ENCODE measurements at places on chromosomes 4 and X.

DNA sequence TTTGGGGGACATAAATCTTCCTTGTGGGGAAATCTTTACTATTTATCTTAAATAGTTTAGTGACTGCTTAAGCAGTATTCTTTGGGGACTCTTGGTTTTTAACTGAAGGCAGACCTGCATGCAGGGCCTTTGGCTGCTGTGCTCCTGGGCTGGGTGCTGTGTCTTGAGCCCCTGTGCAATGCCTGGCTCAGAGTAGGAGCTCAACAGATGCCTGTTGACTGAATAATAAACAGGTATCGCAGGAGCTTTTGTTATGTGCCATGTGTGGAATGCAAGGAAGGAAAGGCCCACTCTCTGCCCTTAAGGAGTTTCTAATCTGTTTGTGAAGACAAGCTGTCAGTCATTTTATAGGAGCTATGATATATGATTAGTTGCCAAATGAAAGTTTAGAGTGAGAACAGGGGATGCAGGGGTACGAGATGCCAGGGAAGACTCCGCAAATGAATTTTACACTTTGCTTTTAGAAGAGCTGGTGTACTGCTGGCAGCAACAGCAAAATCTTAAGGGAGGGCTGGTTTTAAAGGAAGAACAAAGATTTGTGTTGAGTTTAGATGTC is 6.7 kb downstream of the GAB1 start:
- no peak for DNase-seq

- no peak for DNase-seq
Observed at GRCh38 chrX:53088136-53088974, 5.6 kb upstream of the KANTR start.

DNA sequence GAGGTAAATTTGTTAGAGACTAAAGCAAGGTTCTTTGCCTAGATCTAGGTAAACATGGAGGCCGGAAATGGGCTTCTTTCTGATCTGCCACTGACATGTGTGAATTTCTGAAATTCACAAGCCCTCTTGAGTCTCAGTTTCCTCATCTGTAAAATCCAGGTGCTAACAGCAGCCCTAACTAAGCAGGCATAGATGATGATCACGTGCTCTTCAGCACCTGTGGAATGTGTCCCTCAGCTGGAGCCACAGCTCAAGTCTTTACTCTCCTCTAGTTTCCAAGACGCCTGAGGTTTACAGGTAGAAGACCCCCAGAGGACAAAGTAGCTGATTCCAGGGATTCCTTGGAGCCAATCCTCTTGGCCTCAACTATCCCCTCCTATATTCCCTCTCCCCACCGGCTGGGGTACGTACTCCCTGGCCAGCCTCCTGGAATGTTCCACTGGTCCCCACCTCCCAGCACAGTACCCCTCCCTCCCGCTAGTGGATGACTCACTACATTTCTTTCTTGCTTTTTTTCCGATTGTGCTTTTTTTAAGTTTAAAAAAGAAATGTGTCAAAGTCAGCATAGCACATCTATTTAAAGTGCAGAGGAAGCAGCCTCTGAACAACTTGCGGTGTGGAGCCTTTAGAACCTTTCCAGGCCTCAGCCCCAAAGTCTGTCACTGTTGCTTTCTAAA is 98.4 kb downstream of the PHKA2 start:
- no peak for DNase-seq

DNA sequence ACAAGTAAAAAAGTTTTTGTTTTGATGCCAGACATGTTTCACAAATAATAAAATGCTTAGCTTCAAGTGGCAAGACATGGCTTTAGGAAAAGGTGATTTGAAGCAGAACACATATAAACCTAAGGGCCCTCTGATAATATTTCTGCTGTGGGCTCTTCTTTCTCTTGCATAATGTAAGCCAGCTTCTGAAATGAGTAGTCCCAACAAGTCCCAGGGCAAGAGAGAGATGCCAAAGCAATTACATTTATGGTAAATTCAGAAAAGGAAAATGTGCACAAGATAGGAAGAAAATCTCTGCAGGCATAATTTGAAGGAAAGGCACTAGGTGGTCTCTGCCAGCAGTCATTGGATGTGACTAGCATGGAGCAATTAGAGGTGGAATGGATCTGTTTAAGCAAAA is 170.8 kb upstream of the GALNT7 start:
- no peak for DNase-seq

DNA sequence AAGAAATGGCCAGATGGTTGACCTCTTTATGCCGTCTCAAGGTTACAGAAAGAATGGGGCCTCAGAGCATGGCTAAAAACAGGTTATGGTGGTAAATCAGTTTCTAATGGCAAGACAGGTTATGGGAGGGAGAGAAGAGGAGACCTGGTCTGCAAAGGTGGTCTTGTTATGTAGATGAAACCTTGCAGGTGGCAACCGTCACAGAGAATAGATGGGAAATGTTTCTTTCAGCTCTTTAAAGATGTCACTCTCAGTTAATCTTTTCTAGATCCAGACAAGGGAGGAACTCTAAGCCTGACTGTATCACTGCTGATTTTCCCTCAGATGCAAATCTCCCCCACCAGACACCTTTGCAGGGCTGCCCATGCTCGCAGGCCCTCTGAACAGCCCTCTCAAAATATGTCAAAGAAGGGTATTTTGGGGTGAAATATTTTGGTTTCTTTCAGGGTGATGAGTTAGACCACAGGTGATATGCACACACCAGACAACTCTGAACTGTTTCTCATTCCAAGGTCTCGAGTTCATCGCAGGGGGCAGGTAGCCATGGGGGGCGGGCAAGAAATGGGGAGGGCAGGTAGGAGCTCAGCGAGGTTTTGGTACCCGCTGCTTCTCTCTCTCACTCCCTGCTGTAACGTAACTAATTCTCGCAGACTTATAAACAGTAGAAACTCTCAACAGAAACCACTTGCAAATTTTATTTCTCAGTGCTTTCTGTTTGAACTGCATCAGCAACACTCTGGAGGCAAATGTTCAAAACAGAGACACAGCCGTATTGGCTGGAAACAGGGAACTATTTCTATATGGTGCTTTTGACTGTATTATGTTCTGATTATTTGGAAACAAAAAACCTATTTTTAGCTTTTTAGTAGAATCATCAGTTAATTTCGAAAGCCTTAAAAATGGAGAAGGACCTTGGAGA is 32.4 kb downstream of the CASP3 start:
- DNase-seq: no peak

DNA sequence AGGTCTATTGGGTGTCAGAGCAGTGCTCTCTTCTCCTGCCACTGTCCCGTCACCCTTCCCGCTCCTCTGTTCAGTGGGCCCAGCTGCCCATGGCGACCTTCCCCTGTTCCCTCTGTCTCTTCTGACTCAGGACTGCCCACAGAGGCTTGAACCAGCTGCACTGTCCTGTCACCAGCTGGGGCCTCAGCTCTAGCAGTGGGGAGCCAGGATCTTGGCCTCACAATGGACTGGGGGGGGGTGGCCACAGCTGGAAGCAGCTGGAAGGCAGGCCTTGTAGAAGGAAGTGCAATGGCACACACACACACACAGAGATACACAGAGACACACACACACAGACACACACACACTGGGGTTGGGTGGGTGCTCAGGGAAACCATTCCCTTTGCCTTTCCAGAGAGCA is 114.0 kb upstream of the PJA1 start:
- no peak for DNase-seq

GRCh38 chrX:110435196-110435595 is 76.5 kb downstream of the RTL9 start:
- no peak for DNase-seq

GRCh38 chr4:8821151-8821950 is 50.3 kb downstream of the HMX1 start:
- no peak for DNase-seq

DNA sequence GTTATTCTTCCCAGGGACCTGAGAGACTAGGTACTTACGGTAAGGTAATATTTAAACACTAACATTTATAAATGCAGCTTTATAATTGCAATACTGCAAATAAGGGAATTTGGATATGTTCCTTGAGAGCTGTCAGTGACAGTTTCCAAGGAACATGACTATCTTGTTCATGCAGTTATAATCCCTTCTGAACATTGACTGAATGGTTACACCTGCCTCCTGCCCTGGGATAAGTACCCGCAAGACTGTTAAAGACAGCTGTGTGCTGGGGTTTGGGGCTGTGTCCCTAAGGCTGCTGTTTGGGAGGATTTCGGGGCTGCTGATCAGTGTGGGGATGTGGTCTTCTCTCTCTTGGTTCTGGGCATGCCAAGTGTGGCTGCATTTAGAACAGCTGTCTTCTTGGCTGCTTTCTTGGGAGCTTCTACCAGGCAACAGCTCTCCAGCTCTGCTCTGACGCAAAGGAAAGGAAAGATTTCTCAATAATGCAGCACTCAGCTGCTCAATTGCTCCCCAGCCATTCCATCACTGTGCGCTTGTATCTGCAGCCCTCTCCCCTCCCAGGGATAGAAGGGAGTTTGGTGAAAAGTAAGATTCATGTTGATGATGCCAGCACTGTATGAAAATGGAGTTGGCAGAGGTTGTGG is 298.8 kb upstream of the TAPT1 start:
- DNase-seq: no peak

DNA sequence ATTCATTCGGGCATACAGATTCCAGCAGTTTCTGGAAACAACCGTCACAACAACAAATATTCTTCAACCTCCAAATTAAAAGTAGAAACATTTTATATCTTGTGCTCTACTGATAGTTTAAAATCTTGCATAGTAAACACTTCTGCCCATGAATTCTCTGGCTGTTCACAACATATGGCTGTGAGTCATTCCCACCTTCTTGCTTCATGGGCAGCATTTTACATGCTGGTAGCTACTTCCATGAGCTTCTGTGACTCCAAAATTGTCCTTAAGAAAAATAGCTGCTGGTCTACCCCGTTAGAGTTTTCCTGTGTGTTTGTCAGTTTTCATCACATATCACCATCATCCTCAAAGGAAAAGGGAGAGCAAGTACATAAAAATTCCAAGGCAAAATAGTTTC is 22.7 kb downstream of the PNPLA4 start:
- no peak for DNase-seq

DNA sequence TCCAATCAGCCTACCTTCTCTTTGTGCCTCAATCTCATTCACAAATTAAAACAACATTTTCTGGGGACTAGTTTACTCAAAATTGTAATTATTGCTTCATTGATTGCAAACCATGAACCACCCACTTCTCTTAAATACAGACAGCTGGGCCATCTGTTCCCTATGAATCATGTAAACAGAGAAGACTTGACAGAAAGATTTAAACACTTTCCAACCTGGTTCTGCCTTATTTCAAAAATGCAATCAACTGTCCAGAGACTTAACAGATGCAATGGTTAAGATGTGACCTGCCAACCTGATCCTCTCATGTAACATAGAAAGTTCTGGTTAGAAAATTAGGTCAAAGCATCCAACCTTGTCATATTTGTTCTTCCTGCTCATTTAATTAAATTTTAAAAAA is 20.8 kb upstream of the SERTM2 start:
- DNase-seq: no peak

GRCh38 chr4:171668403-171668802 is 144.8 kb upstream of the GALNTL6 start:
- no peak for DNase-seq

GRCh38 chr4:138307319-138307718 is 65.2 kb upstream of the SLC7A11 start:
- no peak for DNase-seq

DNA sequence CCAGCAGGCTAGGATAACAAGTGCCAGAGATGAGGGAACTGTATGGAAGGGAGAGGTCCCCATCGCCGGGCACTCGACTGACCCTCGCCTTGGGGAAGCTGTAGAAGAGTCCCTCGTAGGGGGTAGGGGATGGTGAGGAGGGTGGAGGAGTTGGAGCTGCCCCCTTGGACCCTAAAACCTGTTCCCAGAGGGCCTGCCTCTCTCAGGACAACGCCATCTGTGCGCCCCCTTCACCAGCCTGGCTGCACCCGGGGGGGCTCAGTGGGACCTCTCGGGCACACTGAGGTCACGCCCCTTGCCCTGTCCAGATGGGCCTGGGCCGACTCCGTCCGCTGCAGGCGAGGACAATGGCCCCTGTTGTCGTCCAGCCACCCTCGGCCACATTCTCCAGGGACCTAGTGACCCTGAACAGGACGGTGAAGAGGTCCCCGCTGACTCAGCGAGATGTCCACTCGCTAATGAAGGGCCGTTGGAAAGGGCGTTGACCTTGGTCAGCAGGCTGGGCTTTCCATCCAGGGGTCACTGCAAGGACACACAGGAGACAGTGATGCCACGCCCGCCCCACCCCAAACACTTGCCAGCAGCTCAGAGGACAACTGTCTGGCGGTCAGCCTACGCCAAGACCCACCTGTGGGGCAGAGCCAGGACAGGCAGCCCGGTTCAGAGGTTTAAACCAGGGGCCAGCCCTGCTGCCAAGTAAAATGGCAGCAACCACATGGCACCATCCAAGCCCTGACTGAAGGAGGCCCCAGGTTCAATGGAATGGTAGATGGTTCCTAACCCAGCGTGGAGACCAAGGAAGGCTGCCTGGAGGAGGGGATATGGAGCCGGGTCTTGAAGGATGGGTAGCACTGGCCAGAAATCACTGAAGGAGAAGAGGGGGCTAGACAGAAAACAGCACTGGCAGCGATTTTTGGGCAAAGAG is 51.2 kb downstream of the HMX1 start:
- DNase-seq: no peak

DNA sequence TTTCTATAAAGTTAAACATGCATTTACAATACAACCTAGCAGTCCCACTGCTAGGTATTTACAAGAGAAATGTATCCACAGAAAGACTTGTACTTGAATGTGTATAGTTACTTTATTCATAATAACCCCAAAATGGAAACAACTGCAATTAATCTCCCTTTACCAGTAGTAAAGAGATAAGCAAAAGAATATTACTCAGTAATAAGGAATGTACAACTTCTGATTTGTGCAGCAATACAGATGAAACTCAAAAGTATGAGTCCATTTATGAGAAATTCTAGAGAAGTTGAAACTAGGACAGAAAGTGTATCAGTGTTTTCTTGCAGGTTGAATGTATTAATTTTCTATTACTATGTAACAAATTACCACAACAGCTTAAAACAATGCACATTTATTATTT is 15.2 kb downstream of the USP53 start:
- DNase-seq: no peak

GRCh38 chrX:49071877-49072711 is 1.7 kb downstream of the PRAF2 start:
- no peak for DNase-seq

DNA sequence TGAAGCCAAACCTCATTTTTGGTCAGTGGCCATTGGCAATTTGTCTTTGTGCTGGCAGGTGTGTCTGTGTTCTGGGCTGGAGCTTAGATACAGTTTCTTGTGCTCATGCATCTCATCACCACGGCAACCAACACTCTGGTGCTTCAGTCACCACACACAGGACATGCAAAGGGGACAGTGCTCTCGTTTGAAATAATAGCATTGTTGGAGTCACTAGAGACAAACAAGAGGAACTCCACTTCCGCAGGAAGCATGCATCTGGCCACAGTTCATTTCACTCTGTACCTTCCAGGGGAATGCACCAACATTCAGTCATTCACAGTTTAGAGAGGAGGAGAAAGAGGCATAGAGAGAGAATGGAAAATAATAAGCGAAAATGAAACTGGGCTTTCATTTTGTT is 267.4 kb downstream of the ANK2 start:
- no peak for DNase-seq

DNA sequence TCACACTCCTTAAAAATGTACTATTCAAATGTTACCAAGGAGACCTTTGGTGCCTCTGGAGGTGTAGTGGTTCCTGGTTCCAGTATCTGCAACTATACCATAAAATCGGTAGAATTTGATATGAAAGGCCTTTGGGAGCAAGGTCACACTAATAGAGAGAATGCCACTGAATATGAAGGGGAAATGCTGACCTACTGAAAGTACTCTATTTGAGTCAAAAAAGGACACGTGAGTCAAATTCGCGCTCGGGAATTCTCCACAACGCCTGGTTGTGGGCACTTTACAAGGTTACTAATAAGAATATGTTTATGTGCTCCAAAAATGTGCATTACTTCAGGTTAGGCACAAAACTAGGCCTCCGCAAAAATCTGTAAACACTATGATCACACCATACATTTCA is 39.5 kb upstream of the RELL1 start:
- DNase-seq: no peak
